ENCODE measurements at places on chromosomes 13 and 19. TPM values are rescaled to one million over a fixed set of nuclear protein-coding genes. Genes with fewer than 3 reads are reported as not detected.

RSPH6A gene
- 0.04 TPM for total RNA-seq

HIPK4 gene
- total RNA-seq = 0.16 TPM

LRRC25 gene
- total RNA-seq = not detected

C2CD4C gene
- total RNA-seq = 0.53 TPM

CEACAM8 gene
- not detected for total RNA-seq

NCAN gene
- total RNA-seq = 0.06 TPM

ANKRD24 gene
- 0.34 TPM for total RNA-seq

TGFBR3L gene
- 1.8 TPM for total RNA-seq

CEACAM7 gene
- total RNA-seq = 0.10 TPM

SOX1 gene
- total RNA-seq = not detected

METTL21C gene
- total RNA-seq = not detected

KLK7 gene
- total RNA-seq = not detected

C1QTNF9B gene
- not detected for total RNA-seq

TDRD12 gene
- 0.59 TPM for total RNA-seq

PROSER3 gene
- total RNA-seq = 34.9 TPM

ZNF528 gene
- total RNA-seq = 0.19 TPM

DIRAS1 gene
- total RNA-seq = 3.2 TPM

PPP1R15A gene
- total RNA-seq = 92.1 TPM

SHD gene
- total RNA-seq = 0.14 TPM

ZNF155 gene
- 2.9 TPM for total RNA-seq

YJEFN3 gene
- 3.4 TPM for total RNA-seq

ZNF541 gene
- not detected for total RNA-seq

SHISA7 gene
- 0.02 TPM for total RNA-seq

SKA3 gene
- total RNA-seq = 16.1 TPM

RAVER1 gene
- 32.5 TPM for total RNA-seq

SPTBN4 gene
- 0.41 TPM for total RNA-seq

TEAD2 gene
- 18.8 TPM for total RNA-seq

ZNF568 gene
- total RNA-seq = 0.84 TPM

PEAK3 gene
- 0.32 TPM for total RNA-seq

C19orf33 gene
- 563 TPM for total RNA-seq

CD70 gene
- 20.5 TPM for total RNA-seq

TMC4 gene
- total RNA-seq = 0.94 TPM

FXYD1 gene
- total RNA-seq = not detected

ZNF581 gene
- total RNA-seq = 42.8 TPM

VSTM2B gene
- total RNA-seq = 0.09 TPM

RGL3 gene
- 0.98 TPM for total RNA-seq

ZNF878 gene
- not detected for total RNA-seq

SYCN gene
- not detected for total RNA-seq

FUT3 gene
- total RNA-seq = not detected

TNFSF13B gene
- total RNA-seq = 0.06 TPM

LENG8 gene
- total RNA-seq = 120 TPM

LYPD3 gene
- 0.21 TPM for total RNA-seq

ZNF442 gene
- total RNA-seq = not detected

DOCK6 gene
- total RNA-seq = 9.4 TPM

RFX2 gene
- total RNA-seq = 8.1 TPM

IFNL2 gene
- total RNA-seq = not detected

CRLF1 gene
- total RNA-seq = 7.1 TPM

ZIC2 gene
- 5.4 TPM for total RNA-seq

ERFL gene
- total RNA-seq = 0.37 TPM

TMEM272 gene
- not detected for total RNA-seq

CATSPERD gene
- total RNA-seq = not detected

ZIC5 gene
- total RNA-seq = 2.7 TPM

PSG1 gene
- 0.23 TPM for total RNA-seq

ENOX1 gene
- total RNA-seq = 3.1 TPM

ZNF726 gene
- 0.45 TPM for total RNA-seq

IL12RB1 gene
- not detected for total RNA-seq

SPPL2B gene
- 16.5 TPM for total RNA-seq
